ENCODE measurements at places on chromosomes 2 and 18.

GRCh38 chr18:6405237-6406074, 9.3 kb downstream of the L3MBTL4 start:
- no peak for DNase-seq

DNA sequence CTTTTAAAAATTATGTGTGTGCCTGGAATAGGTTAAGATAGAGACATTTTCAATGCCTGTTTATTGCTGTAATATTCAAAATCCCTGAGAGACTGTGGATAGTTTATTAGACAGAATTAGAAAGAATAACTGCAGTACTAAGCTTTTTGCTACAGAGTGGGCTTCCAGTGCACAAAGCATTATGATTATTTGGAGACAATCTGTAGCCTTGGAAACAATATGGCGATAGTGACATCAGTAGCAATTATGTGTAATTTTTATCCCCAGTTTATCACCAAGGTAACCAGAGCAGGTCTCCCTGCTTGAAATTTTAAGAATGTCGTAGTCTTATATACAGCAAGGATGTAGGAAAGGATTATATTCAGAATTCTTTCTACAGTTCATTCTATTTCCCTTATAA, 100.0 kb downstream of the MYO3B start:
- no peak for DNase-seq

GRCh38 chr2:220767591-220768255, 804.4 kb downstream of the EPHA4 start:
- no peak for DNase-seq

GRCh38 chr2:118279005-118279404, 190.7 kb downstream of the INSIG2 start:
- no peak for DNase-seq

- DNase-seq, result no peak
Observed at GRCh38 chr2:235096447-235096846, 144.6 kb downstream of the SH3BP4 start.

All from amniotic stem cell (primary cell).